ENCODE measurements at places on chromosomes 3 and 15.

DNA sequence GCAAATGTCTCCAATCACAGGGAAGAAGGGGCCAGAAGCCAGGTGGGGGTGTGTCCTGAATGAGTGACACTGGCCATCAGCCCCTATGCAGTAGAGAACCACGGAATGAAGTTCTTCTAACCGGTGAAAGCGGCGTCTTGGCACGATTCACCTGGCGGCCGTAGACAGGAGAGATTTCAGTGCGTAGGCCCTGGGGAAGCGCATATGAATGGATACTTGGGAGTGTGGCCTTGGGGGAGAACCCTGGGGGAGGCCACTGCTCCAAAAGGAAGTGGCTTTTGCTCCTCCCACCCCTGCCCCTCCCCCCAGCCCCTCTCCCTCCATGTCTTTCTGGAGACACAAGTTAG is 43.6 kb downstream of the RBPMS2 start:
- DNase-seq = no peak

DNA sequence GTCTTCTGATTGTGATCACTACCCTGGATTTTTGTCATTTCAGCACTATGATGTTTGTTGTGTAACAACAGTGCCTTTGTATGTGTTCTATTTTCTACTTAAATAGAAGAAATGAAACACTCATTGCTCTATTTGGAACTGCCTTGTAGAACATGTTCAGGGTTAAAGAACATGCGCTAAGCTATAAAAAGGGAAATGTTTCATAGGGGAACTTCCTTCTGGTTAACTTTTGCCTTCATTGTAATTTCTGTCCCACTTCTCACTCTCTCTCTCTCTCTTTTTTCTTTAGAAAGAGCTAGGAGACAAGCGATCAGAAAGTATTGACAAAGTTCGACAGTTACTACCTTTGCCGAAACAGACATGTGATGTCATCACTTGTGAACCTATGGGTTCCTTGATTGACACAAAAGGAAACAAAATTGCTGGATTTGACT is at the start of gene P2RY12:
Gene P2RY12, minus strand, starts transcription at position 13 of the 434 bp plus-strand sequence. CDS start 45,908 bp downstream, outside the sequence.
- DNase-seq = no peak

GRCh38 chr15:73530649-73531048 is 87.7 kb downstream of the REC114 start:
- no peak for DNase-seq

GRCh38 chr15:34776606-34777105 is 18.7 kb downstream of the ACTC1 start:
- DNase-seq = no peak

GRCh38 chr3:80696280-80696679 is 928.5 kb upstream of the ROBO1 start:
- no peak for DNase-seq

DNA sequence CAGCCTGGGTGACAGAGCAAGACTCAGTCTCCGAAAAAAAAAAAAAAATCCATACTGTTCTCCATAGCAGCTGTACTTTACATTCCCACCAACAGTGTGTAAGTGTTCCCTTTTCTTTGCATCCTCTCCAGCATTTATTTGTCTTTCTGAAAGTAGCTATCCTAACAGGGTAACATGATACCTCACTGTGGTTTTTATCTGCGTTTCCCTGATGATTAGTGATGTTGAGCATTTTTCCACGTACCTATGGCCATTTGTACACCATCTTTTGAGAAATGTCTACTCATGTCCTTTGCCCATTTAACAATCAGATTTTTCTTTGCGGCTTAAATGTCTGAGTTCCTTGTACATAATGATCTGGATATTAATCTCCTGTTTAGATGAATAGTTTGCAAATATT is 119.3 kb downstream of the RFX7 start:
- DNase-seq = no peak

DNA sequence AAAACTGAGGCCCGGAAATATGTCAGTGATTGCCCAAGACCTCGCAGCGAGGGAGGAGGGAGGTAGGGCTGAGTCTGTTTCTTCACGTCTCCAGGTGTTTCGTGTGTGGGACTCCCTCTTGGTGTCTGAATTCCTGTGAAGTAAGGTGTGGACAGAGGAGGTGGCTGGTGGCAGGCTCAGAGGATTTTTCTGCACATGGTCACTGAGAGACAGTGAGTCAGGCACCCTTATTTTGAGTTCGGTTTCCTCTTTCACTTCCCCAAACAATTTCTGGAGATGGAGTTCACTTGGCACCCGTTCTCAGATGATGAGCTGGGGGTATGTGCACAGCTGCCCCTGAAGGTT is 46.3 kb upstream of the VPS8 start:
- DNase-seq = no peak

DNA sequence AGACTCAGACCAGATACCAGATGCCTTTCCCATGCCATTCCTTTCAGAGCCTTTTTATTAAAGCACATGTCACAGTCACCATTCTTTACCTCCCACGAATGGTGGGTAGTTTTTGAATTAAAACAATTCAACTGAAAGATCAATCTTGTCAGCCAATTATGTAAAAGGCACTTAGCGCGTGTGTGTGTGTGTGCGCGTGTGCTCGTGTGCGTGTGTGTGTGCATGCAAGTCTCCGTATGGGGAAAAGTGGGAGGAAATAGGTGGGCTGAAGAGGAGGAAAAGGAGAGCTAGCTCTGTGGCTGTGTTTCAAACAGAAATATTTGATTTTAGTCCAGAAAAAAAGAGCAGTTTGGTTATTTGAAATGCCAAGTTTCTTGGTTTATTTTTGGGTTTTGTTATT is 177.2 kb downstream of the KCNAB1 start:
- no peak for DNase-seq

DNA sequence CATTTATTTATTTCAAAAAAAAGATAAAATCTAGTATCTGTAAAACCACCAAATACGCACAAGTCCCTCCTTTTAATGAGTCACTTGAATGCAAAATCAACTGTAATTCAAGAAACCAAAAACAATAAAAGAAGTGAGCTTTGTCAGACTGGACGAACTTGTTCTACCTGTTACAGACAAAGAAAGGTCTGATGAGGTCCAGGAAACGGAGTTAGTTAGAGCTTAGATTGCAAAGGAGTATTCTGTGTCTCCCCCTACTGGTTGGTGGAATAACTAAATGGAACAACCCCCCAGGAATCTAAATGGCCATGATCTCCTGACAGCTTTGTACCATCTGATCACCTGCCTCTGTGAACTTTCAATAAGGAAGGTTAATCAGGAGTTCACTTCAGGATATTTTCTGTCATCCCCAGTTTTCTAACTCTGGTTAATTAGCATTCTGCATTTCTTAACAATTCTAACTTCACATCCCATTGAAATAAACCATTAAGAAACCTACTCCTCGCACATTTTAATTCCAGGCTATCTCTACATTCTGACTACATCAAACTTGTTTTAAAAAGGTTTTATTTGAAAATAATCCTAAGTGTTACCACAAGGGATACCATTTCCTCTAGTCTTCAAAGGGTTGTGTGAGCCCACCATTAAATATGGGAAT is 333.0 kb upstream of the SATB1 start:
- peak; percentile 73 for DNase-seq

Data from A172 (cell line).